CD4-positive, alpha-beta T cell treated with Interleukin-15 for 4 hours (primary cell): ENCODE measurements at places on chromosomes 2 and 18.

- no peak for DNase-seq
Observed at GRCh38 chr2:187986390-187987105, 305.1 kb upstream of the GULP1 start.

DNA sequence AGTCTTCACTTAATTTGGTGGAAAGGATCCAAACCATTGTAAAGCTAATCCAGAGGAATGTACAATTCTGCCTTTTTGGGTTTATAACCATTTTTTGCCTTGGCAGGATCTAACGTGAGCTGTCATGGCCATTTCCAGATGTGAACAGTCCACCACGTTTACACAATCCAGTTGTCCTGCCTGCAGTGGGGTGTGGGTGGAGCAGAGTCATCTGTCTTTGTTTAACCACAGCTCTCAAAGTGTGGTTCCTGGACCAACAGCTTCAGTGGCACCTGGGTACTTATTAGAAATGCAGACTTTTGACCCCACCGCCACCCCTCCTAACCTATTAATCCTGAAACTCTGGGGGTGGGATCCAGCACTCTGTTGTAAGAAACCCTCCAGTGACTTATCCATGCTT lies 35.9 kb downstream of the FHOD3 start:
- no peak for DNase-seq

GRCh38 chr2:179495315-179495714 lies 230.7 kb upstream of the SESTD1 start:
- DNase-seq, result no peak

- DNase-seq, result no peak
Observed at GRCh38 chr2:2703762-2704427, 372.8 kb upstream of the MYT1L start.

DNA sequence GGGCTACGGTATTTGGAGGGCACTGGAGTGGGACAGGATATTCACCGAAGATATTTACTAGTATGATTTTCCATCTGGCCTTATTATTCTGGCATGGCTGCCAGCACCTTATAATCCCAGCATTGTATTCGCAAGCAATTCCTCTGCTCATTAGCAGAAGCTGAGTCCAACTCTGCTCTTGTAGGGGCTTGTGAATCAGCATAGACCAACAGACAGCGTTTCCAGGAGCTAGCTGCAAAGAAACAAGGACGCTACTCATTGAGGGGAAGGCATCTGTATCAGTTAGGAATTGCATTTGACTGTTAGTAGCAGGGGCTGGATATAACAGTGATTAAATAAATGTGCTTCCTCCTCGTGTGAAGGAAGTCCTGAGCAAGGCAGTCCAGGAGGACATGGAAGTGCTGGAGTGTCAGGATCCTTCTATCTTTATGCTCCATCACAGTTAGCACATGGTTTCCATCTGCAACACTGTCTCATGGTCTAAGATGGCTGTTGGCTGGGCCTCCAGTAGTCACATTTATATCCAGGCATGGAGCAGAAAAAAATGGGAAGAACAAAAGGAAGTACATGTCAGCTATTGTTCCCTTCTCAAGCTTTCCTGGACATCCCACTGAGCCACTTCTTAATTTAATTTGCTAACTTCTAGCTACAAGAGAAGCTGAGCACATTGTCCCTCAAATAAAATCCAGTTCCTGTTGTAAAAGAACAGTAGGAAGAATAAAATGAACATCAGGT lies 214.1 kb downstream of the C1D start:
- no peak for DNase-seq
